Lung microvascular endothelial cell (primary cell): ENCODE measurements at places on chromosomes 1 and 21.

DNA sequence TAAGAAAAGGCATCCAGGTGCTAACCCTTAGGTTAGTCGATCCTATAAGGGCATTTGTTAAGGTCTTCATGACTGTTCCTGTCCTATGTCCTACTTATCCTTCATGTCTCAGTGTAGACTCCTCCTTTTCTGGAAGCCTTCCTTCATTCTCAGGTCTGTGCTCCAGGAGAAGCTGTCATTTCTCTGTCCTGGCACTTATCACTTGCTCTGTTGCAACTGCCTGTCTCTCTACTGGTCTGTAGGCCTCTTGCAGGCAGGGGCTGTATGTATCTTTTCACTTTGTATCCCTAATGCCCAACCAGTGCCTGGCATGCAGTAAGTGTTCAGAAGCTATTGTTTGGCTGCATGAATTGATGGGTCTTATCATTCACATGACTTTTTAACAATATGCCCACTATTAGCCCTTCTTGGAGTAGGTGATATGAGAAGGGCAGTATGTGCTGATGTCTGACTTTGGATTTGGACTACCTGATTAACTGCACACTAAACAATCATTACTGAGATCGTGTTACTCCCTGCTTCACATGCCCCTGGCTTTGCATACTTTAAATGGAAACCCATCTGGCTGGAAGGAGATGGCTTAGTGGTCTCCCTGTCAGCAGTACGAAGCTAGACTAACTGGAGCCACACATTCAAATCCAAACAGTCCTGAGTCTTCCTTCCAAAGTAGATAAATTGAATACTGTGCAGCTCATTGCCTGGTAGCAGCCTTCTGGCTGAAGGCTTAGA lies 88.8 kb downstream of the RGL1 start:
- no peak for DNase-seq

DNA sequence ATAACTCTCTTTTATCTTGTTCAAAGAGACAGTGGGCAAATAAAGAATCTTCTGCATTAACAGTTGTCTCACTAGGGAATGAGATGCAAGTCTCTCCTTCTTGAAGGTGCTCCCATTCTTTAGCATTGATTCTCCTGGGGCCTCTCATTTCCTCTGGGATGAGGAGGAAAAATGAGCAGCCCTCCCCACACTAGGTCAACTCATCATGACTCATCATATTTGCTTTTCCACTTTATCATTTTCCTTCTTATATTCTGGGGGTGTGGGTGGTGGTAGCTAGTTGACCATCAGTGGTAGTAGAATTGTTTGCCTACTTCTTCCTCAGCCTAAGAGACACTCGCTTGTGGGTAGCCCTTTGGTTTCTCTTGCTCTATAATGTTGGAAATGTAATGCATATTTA lies 182.0 kb upstream of the C1orf87 start:
- DNase-seq, result no peak

GRCh38 chr1:235841938-235842545 lies 24.7 kb downstream of the LYST start:
- DNase-seq, result no peak

- DNase-seq, result no peak
Measured at GRCh38 chr1:17141441-17142197, 22.4 kb upstream of the PADI2 start.

DNA sequence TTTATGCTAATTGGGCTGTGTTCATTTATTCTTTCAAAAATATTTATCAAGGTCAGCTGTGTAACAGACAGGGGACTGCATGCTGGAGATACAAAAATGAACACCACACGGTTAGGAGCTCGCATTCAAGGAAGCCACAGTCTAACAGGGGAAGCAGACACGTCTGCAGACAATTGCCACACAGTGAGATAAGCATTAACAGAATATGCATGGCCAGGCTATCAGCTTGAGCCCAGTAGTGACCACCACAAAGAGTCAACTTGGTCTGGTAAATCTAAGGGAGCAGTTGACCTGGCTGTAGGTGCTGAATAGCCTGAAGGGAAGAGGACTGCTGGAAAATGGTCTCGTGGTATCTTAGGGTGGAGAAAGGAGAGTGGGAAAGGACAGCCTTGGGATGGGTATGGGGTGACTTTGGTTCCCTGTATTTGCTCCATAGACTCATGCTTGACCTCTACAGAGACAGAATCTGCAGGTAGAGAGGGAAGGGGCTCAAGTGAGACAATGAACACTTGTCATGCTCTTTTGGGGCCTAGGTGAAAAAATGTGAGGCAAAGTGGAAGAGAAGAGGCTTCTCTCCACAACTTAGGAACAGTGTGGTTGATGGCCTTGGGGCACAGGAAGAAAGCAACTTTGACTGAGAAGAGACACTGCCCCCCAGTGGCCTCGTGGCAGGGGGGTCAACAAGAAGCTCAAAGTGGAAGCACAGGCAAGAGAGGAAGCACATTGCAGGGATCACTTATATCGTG lies 7.6 kb upstream of the NPL start:
- DNase-seq, result peak; percentile 52

- peak; percentile 26 for DNase-seq
Measured at GRCh38 chr1:58809325-58810010, 25.6 kb upstream of the JUN start.

- no peak for DNase-seq
Measured at GRCh38 chr1:211915924-211916323, 85.4 kb upstream of the LPGAT1 start.

DNA sequence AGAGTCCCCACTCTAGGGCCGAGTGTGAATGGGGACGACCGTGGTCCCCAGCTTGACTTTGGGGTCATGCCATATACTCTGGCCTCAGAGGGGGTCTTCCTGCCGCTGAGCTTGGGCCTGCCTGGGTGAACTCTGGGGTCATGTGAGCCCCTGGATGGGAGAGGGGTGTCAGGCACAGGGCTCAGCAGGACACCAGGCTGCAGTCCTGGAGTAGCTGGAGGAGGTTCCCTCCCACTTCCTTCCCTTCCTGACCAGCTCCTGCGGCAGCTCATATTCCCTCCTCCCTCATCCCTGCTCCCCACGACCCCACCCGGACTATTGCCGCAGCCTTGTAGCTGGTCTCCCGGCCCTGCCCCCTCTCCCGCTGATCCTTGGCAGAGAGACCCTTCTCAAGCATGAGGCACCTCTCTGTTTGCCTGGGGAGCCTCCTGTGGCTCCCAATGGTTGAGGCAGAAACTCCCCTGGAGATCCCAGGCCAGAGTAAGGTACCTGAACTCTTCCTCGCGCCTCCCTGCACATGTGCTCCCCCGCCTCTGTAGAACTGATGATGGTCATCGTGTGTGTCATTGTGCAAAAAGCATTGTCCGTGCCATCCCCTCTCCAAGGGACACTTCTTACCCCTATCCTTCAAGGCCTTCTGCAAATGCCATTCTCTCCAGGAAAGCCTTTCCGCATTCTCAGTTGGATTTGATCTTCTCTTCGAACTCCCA lies 1.8 kb downstream of the TNFRSF1B start:
- DNase-seq, result peak; percentile 53

- DNase-seq, result no peak
Measured at GRCh38 chr1:40396420-40396819, 22.9 kb downstream of the SMAP2 start.

- DNase-seq, result no peak
Measured at GRCh38 chr1:150371110-150371509, 7.2 kb downstream of the RPRD2 start.
